ENCODE measurements at places on chromosomes 3 and 15.

- no peak for DNase-seq
These were observed 2.1 kb downstream of the FYCO1 start for GRCh38 chr3:45993421-45994027.

GRCh38 chr3:3134750-3135448 lies 8.2 kb downstream of the TRNT1 start:
- no peak for DNase-seq

DNA sequence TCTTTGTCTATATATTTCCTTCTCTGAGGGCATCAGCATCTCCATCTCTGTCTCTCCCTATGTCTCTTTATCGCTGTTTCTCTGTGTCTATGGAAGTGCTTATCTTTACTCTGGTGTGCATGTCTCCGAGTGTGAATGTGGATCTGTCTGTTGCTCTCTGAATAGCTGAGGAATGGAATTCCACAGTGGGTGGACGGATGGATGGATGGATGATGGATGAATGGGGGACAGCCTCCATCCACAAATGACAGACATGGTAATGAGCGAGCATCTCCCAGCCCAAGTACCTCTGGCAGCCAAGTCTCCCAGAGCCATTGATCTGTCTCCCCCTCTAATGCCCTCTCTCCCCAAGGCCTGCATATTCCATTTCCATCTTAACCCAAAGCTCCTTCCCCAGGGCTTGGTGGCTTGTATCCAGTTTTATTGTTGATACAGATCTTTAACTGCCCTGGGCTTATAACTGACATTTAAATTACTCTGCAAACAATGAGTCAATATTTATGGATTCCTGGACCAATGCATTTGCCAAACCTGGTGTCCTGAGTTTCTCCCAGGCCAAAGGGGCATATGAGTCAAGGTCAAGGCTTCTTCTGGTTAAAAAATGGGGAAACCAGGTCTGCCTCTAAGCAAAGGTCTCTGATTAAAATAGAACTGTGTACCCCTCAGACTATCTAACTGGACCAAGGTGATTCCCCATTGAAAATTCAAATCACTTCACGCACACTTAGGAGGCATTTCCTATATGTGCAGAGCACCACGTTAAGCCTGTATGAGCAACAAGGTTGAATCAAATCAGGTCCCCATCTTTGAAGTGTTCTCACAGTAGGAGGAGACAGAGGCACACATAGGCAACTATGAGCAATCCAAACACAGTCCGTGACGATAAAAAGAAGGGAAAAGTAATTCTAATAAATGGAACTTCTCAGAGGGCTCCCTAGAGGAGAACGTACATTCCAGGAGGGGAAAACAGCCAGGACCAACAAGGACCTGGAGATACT lies 109.9 kb downstream of the TLE3 start:
- DNase-seq = no peak

DNA sequence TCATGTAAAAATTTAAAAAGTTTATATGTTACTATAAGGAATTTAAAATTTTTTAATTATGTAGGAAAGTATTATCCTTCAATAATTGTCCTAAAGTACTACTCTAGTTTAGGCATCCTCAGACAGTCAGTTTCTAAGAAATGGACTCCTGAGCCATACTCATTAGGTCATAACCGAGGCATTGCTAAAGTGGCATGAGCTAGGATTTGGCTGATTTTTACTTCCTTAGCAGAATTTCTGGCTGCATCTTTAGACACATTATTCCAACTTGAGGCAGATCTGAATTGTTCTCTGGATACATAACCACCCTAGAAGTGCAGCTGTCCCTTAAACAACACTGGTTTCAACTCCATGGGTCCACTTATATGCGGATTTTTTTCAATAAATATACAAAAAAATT lies 38.3 kb downstream of the IFT57 start:
- DNase-seq = no peak

- DNase-seq = no peak
These were observed 82.9 kb downstream of the ST6GAL1 start for GRCh38 chr3:187013159-187013716.

DNA sequence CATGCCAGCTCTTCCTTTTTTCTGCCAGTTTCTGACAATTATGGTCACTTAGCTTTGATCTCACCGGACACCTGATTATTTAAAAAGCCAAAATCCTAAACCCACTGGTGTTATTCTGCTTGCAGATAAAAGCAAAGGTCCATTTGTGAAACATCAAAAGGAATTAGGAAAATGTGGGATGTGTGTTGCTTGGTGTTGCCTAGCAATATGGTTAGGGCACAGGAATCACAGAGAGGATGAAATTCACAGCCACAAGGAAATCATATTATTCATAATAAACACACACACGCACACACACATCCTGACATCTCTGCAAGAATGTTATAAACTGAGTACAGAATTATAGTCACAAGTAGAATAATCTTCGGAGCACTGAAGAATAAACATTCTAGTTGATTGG lies 89.3 kb upstream of the BHLHE40 start:
- no peak for DNase-seq

- DNase-seq = no peak
These were observed 28.5 kb upstream of the SLC6A6 start for GRCh38 chr3:14373753-14374376.

DNA sequence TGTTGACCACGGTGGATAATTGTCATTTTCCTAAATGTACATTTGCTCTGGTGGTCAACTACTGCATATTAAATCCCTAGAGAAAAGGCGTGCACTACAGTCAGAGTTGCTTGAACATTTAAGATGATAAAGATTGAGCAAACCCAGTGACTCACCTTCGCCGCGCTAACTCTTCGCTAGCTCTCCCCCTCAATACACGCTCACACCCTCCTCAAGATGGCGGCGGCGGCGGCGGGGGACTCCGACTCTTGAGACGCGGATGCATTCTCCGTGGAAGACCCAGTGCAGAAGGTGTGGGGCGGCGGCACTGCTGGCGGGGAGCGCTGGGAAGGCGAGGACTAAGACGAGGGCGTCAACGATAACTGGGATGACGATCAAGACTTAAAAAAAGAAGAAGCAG lies 79.8 kb upstream of the PFN2 start:
- DNase-seq = no peak

DNA sequence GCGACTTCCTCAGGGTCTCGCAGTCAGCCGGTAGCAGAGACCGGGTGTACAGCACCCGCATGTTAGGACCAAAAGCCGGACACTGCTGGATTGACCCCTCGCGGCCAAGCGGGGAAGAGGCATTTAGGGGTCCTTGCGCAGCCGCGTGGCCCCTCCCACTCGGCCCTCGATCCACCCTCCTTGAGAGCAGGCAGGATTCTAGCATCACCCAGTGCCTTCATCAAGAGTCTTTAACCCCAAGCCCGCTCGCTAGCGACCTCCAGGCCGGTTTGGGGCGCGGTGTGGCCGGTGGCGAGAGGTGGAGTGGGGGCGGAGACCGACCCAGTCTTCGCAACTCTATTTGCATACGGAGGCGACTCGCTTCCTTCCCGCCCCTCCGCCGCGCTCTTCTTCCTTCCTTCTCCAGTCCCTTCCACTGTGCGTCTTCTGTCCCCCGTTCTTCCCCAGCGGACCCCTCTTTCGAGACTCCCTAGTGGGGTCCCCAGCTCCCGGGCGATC lies at the start of gene ST6GAL1:
TSS of gene ST6GAL1 (plus strand) at position 384 of the 498 bp plus-strand sequence. CDS start 112,178 bp downstream, outside the sequence.
- no peak for DNase-seq

GRCh38 chr15:31398677-31399301 lies 72.2 kb downstream of the KLF13 start:
- DNase-seq = no peak

DNA sequence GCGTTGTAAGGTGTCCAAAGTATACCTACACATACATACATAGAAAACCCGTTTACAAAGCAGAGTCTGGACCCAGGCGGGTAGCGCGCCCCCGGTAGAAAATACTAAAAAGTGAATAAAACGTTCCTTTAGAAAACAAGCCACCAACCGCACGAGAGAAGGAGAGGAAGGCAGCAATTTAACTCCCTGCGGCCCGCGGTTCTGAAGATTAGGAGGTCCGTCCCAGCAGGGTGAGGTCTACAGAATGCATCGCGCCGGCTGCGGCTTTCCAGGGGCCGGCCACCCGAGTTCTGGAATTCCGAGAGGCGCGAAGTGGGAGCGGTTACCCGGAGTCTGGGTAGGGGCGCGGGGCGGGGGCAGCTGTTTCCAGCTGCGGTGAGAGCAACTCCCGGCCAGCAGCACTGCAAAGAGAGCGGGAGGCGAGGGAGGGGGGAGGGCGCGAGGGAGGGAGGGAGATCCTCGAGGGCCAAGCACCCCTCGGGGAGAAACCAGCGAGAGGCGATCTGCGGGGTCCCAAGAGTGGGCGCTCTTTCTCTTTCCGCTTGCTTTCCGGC lies 318.6 kb downstream of the FGF12 start:
- no peak for DNase-seq

GRCh38 chr15:27017168-27017809 lies 46.3 kb downstream of the GABRG3 start:
- DNase-seq = no peak

GRCh38 chr15:77455696-77456321 lies 35.1 kb downstream of the HMG20A start:
- no peak for DNase-seq

Data from activated CD8-positive, alpha-beta memory T cell treated with anti-CD3 and anti-CD28 coated beads for 1 hour (primary cell).